Cardiac fibroblast (primary cell): ENCODE measurements at places on chromosomes 16 and 17.

DNA sequence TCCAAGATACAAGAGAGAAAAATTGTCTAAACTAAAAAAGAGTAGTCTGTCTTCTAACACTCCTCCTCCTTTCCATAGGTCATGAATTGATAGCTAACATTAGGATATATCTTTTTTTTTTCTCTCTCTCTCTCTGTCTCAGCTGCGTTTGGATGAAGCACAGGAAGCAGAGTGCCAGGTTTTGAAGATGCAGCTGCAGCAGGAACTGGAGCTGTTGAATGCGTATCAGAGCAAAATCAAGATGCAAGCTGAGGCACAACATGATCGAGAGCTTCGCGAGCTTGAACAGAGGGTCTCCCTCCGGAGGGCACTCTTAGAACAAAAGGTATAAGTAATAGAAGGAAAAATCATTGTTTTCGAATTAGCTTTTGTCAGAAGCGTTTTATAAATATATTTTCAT lies 32.9 kb downstream of the ABHD15 start:
- no peak for DNase-seq

- DNase-seq = no peak
These were observed 71.0 kb upstream of the CCL1 start for GRCh38 chr17:34434052-34434451.

DNA sequence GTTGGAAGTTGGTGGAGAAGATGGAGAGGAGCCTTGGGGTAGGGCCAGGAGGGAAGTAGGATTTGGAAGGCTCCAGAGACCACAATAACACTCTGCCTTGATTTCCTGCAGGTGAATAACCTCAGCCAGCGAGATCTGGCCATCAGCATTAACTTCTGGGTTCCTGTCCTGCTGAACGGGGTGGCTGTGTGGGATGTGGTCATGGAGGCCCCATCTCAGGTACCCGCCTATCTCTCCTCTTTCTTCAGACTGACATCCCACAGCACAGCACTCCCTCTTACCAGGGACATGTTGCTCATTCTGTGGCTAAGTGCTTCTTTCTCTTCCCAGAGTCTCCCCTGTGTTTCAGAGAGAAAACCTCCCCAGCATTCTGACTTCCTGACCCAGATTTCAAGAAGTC lies 4.9 kb downstream of the COX6A2 start:
- no peak for DNase-seq

DNA sequence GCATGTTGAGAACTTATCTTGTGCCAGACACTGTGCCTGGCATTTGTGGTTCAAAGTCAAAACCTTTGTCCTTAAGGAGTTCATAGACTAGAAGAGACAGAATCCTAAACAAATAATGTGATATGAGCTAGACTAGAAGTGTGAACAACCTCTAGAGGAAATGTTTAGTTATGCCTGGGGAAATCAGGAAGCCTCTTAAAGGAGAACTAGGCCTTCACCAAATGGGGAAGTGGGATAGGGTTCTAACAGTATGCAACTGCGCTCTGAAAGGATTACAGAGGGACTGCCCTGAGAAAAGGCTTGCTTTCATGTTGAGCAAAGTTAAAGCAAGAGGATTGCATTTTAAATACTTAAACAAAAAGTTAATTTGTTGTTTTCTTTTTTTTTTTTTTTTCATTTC lies 4.9 kb downstream of the RUNDC1 start:
- DNase-seq = no peak

DNA sequence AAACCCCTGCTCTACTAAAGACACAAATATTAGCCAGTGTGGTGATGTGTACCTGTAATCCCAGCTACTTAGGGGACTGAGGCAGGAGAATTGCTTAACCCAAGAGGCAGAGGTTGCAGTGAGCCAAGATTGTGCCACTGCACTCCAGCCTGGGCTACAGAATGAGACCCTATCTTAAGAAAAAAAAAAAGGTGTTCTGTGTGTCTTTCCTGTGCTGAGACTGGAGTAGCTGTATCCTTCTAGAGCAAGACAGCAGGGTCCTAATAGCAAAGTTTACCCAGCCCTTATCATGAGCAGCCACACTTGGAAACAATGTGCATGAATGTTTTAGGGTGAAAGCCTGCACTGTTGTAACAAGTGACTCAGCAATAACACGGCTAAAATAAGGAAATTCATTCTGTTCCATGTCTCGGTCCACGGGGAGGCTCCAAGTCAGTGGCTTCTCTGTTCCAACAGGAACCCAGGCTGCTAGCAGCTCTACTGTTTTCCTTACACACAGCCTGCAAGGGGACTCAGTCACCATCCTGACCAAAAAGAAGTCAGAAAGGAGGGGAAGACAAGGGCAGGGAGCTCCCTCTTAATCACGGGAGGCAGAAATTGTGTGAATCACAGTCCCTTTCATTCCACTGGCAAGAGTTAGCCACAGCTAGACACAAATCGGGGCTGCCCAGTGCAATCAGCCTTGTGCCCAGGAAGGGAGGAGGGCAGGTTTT lies 7.1 kb upstream of the SLC5A11 start:
- DNase-seq = peak; percentile 75
